Kasumi-1 (cell line): ENCODE measurements at places on chromosomes 4 and X.

- no peak for DNase-seq
Measured at GRCh38 chr4:139916041-139916440, 237.9 kb downstream of the MAML3 start.

GRCh38 chr4:139554893-139555704 lies 920 bp downstream of the SETD7 start:
- peak; percentile 82 for DNase-seq

- DNase-seq = no peak
Measured at GRCh38 chr4:33882246-33882990, 2361.9 kb downstream of the ARAP2 start.

DNA sequence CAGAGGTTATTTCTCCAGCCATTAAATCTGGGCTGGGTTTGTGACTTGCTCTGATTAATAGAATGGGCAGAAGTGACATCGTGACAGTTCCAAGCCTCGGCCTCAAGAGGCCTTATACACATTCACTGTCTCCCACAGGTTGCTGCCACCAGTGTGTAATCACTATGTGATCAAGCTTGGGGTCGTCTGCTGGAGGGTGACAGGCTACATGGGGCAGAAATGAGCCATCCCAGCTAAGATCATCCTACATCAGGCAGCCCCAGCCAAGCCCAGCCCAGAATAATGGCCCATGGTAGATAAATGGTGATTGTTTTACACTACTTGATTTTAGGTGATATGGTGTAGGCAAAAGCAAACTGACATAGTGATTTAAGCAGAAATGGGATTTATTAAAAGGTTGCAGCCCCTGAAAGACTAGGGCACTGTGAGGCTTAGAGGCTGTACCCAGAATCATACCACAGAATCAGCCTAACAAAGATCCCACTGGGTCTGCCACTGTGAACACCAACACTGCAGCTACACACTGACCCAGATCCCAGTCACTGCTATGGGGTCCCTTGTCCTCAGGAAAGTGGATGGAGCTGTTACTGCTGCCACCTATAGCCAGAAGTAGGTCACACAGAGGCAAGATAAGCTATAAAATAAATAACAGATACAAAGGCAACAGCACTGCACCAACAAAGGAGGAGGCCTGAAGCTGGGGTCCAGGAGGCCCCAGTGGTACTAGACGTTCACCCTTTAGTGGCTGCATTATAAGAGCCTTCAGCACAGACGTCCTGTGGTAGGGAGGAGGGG lies 159.6 kb upstream of the RBPJ start:
- peak; percentile 60 for DNase-seq

- no peak for DNase-seq
Measured at GRCh38 chr4:68401231-68401630, 46.0 kb upstream of the TMPRSS11E start.

DNA sequence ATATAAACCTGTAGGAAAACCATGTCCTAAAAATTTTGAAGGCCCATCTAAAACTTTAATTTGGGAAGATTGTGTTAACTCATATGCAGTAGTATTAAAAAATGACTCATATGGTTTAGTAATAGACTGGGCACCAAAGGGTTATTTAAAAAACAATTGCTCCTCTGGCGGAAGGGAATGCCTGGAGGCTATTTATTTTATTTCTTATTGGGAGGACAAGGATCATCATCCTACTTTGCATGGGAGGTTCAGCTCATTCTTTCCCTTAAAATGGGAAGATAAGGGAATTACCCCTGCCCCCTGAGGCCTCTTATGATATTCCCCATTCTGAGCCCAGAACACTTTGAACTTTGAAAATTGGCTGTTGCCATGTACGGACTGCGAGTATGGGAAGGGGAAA lies 29.7 kb upstream of the MGST2 start:
- DNase-seq = no peak

DNA sequence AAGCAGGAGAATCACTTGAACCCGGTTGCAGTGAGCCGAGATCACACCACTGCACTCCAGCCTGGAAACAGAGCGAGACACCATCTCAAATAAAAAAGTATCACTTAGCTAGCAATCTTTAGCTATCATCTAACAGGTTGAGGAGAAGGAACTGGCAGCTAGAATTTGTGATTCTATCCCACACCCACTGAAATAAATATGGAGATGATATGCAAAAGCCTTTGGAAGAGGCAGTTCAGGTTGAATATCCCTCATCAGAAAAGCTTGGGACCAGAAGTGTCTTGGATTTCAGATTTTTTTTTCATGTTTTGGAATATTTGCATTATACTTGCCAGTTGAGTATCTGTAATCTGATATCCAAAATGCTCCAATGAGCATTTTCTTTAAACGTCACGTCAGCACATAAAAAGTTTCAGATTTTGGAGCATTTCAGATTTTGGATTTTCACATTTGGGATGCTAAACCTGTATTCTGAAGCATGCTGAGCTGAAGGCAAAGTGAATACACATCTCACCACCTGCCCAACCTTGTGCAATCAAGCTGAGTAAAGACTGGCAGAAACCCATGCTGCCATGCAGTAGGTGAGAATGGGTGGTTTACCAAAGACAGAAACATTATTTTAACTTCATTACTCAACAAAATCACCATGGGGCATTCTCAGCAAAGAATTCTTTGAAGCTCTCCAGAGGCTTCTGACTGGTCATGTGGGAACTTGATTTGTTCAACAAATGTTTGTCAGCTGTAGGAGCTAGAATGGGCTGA lies 159.3 kb downstream of the SH3KBP1 start:
- DNase-seq = no peak

- DNase-seq = no peak
Measured at GRCh38 chr4:127446427-127446885, 186.3 kb upstream of the INTU start.

GRCh38 chr4:110296892-110297291 lies 98.5 kb upstream of the ELOVL6 start:
- DNase-seq = no peak

- no peak for DNase-seq
Measured at GRCh38 chr4:169464080-169464479, 148.3 kb downstream of the NEK1 start.

GRCh38 chr4:81165861-81166430 lies 49.1 kb downstream of the PRKG2 start:
- DNase-seq = no peak

DNA sequence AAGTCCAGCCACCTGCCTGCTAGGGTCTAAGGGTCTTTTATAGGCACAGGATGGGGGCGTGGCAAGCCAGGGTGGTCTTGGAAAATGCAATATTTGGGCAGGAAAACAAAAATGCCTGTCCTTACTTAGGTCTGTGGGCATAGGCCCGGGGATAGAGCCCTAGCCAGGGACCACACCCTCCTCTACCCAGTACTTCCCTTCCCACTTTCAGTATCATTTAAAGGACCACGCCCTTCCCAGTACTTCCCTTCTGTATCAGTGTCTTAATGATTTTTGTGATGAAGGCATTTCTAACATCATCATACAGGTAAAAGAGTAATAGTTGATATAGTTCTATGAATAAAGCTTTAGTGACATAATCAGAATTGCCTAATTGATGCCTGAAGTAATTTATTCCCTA lies 11.4 kb downstream of the BANK1 start:
- no peak for DNase-seq

- no peak for DNase-seq
Measured at GRCh38 chrX:42128587-42128986, 205.2 kb upstream of the CASK start.

DNA sequence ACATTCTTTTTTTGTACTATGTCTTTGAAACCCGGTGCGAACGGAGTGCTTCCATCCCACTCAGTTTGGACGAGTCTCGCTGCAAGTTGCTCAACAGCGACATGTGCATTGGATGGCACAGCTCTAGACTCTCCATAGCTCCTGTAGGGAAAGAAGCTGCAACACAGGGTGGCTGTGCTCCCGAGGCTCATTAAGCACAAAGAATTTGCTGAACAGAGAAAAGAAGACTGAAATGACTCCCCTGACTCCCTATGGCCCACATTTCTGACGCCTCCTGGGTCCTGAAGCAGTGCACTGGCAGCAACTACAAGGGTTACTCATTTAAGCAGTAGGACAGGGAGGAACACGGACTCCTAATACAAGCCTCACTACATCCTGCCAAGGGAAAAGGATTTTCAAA lies 127.4 kb downstream of the SH3RF1 start:
- no peak for DNase-seq

DNA sequence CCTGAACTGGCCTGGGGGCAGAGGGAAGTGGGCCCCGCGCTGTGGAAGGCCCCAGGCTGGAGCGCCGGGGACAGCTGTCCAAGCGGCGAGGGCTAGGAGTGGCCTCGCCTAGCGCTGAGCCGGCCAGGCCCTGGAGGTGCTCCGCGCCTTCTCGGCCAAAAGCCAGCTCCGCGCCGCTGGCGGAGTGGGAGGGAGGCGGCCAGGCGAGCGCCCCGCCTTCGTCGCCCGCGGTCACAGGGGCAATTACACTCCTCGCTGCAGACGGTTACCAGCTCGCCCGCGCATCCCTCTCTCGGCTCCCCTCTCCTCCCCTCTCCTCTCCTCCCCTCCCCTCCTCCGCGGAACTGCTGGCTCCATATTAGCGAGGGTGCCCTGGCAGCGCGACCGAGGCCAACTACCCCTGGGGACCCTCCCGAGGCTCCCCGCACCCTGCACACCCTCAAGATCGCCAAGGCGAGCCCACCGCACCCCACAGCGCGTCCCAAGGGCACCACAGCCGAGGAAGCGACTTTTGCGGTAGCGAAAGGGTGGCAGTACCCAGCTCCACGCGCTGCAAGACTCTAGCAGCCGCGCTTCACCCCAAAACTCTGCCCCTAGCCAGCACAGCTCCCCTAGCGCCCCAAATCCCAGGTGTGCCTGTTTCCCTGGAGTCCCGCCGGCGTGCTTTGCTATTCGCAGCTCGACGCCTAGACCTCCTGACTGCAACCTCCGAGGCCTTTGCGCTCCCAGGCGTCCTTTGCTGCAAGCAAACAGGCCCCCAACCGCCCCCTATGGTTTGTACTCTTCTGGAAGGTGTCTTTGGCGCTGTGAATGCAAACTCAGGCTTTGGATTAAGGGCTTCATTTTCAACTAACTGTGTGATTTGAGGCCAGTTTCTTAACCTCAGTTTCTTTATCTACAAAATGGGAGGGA lies 91.4 kb downstream of the BCOR start:
- no peak for DNase-seq

DNA sequence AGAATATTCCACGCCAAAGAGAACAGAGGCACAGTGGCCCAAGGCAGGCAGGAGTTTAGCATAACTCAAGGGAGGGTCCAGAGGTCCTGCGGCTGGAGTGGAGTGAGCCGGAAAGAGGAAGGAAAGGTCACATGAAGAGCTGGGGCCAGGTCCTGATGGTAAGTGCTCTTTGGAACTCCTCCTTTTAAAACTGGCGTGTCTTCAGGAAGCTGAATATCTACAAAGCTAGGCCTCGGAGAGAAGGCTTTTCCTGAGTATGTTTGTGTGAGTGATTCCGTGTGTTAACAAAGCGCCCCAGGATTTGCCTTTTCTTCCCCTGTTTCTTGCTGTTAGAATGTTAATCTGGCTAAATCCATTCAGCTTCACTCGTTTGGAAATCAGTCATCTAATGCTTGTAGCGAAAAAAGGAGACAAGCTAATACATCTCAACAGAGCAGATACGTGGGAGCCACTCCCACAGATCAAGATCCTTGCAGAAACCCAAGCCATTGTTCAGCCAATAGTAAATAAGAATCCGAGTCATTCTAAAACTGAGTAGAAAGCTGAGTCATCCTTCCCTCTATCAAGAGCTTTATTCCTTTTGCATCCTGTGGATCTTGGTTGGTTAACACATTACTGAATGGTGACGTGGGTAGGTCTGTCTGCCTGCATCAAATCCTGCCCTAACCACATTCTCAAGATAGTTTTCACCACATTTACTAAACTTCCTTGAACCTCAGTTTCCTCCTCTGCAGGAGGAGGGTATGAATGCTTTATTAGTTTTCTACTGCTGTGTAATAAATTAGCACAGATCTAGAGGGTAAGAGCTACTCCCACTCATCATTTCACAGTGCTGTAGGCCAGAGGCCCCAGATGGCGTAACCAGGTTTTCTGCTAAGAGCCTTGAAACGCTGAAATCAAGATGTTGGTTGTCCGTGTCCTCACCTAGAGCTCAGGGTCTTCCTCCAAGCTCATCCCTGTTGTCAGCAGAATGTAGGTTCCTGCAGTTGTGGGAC lies 43.2 kb upstream of the RBM47 start:
- DNase-seq = peak; percentile 88

GRCh38 chr4:126123611-126124325 lies 809.0 kb downstream of the FAT4 start:
- DNase-seq = no peak

DNA sequence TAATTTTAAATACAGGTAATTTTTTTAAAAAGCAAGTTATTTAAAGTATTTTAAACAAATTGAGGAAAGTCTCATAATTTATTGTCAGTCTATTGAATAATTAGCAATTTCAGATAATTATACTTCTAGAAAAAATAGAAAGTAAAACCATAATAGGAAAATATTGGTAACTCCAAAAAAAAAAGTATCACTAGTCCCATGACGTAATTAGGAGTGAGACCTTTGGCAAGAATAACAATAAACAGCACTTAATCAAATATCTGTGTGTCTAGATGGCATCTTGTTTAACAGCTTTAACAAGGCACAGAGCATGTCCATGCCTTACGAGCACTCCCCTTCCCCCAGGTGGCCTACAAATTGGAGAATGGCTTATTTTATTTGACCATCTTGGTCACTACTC lies 1683.6 kb upstream of the AGA start:
- DNase-seq = no peak

- peak; percentile 21 for DNase-seq
Measured at GRCh38 chrX:55056820-55057674, 17.8 kb upstream of the PAGE2B start.

DNA sequence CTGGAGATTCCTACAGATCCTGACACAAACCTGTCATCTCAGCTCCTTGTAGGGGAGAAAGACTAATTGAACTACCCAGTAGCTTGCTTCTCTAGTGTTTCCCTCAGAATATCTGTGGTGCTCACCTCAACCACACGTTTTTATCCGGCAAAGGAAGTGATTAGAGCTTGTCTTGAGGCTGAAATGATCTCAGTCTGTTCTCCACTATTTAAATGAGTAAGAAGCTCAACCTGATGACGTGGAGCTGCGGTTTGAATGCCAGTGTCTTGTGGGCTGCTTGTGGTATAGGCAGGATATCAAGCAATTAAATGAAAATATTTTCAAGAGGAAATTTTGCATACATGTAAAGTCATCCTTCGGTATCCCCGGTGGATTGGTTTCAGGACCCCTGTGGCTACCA lies 270.2 kb downstream of the TLL1 start:
- no peak for DNase-seq

DNA sequence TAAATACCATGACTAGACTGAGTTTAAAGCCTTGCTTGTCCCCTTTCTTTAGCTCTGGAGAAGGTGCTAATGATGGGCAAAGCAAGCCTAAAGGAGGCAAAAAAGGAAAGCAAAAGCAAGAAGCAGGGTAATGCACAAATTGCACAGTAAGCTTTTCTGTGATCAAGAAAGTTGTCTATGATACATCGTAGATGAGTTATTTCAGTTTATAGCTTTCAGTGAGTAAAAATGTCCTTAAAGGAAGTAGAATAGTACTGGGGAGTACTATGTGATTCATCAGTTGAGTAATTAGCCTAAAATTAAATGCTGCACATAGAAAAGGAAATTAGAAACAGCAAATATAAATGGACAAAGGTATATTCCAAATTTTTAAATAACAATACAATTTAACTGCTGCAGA lies 50.2 kb upstream of the PDE5A start:
- DNase-seq = no peak
